ENCODE measurements at places on chromosomes 2 and 18. TPM values are rescaled to one million over a fixed set of nuclear protein-coding genes. Genes with fewer than 3 reads are reported as not detected.

DNA sequence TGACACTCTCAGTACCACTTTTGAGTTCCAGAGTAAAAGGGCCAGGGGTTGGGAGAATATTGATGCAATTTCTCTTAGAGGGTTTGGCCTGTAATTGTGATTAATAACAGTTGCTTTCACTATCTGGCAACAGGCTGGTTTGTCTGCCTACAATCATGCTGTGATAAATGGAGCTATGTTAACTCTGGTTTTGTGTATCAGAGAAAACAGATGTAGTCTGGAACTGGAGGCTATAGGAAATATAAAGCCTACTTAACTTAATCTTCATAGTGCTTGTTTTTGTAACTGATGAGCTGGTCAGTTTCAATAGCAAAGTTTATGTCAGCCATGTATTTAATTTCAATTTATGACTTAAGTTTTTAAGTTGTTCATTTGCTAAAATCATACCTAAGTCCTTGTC, 138.0 kb downstream of the AGPS start:
- no peak for DNase-seq

DNA sequence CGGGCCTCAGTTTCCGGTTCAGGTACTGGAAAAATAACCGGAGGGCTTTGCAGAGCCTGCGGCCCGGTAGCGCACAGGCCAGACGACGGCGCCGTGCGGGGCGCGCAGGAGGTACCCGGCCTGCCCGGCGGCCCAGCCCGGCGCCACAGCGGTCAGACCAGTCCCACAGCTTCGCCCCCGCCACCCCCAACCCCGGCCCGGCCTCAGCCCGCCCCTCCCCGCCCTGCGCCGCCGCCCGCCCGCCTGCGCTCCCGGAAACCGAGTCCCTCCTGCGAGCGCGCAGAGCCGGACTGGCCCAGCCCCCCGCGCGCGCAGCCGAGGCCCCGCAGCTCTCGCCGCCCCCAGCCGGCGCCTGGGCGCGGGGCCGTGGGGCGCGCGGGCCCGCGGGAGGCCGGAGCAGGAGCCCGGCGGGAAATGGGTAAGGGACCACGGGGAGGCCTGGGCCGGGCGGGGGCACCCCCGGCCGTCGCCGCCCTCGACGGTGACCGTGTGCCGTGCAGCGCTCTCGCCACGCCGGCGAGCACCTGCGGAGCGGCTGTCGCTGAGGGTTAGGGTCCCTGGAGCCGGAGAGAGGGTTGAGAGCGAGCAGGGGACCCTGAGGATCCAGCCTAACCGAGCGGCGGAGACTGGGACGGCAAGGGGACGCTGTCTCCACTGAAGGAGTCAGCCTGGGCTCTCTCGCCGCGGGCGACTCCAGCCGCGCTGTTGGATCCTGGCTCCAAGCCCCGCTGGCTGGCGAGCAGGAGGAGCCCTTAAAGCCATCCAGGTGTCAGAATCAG, 16.5 kb upstream of the PSD4 start:
- DNase-seq = peak; percentile 77

PROKR1 gene
- 0.16 TPM for total RNA-seq

GRCh38 chr2:28639092-28639691, 112.4 kb upstream of the PPP1CB start:
- DNase-seq = peak; percentile 3

GRCh38 chr2:10091182-10091888, 11.1 kb upstream of the CYS1 start:
- DNase-seq = peak; percentile 57

DNA sequence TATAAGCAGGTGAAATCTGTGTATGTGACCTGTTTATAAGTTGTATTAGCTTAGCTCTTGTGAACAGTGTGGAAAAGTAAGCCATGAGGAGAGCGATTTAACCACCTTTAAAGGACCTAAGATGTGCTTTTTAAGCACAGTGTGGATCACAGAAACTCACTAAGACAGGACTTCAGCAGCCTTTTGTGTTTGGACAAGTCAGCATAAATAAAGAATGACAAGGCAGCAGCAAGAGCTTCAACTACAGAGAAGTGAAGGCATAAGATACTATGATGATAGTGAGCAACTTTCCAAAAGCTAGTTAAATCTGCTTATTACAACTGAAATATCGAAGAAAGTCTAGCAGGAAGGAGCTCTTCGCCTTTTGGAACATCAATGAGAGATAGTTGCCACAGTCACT, 8.9 kb downstream of the HNRNPA3 start:
- DNase-seq = no peak

EFR3B gene
- 0.32 TPM for total RNA-seq

DNA sequence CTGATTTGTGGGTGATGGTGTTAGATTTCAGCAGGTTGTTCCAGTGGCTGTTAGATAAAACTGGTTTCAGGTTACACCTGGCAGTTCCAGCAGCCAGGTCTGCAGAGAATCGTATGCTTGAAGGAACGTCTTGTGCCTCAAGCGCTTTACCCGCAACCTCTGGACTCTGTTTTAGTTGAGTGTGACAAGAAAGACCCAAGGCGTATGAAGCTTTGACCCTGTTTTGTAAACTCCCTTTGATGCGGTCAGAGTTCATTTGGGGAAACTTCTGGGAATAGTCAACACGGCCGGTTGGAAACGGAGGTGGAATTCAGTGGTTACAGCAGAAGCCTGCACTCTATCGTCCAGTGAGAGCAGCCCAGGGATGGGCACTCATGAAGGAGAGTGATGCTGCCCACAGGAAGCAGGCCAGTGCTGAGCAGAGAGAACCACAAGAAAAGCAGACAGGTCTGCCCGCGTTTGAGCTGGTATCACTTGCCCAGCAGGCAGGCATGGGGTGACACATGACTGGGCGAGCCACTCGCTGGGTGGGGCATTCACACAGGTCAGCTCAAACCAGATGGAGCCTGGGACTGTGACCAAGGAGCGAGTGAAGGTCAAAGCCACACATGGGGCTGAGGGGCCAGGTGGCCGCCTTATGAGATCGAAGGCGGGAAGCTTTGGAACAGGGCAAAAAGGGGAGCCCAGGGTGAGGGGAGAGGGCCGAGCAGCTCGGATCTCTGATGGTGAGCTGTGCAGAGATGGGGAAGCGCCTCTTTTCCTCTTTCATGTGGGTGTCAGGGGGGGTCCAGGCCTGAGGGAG, 99.6 kb upstream of the MBOAT2 start:
- DNase-seq = no peak

OR6B2 gene
- not detected for total RNA-seq

GAD1 gene
- total RNA-seq = not detected

CLEC4F gene
- total RNA-seq = 0.14 TPM

DNA sequence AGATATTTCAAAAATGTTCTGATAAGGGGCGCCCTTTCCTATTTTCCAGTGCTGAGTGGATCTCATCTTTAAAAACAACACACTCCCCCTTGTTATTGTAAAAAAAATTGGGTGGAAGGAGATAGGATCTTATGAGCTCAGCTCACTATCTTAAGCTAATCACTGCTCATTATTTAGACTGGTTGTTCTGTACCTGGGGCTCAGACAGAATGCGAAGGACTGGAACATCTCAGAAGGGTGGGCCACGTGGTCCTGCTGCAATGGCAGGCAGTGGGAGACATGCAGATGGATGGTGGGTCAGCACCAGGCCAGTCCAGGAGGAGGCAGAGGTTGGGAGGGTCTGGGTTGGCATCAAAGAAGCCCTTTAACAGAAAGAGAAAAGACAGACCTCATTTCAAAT, 48.3 kb upstream of the GPR155 start:
- DNase-seq = no peak

SGPP2 gene
- 46.4 TPM for total RNA-seq

MARCO gene
- 47.0 TPM for total RNA-seq

- DNase-seq = no peak
Measured at GRCh38 chr18:43961722-43962121, 684.4 kb upstream of the SYT4 start.

- DNase-seq = peak; percentile 52
Measured at GRCh38 chr2:241309684-241310117, 5.8 kb downstream of the HDLBP start.

MC2R gene
- not detected for total RNA-seq

DYSF gene
- total RNA-seq = 3.8 TPM

GRCh38 chr2:3965953-3966352, 262.6 kb downstream of the DCDC2C start:
- DNase-seq = no peak

- no peak for DNase-seq
Measured at GRCh38 chr2:7845332-7845731, 836.5 kb upstream of the ID2 start.

Measured in transverse colon (tissue), 4 donors.